ENCODE measurements at places on chromosomes 7 and 10. TPM values are rescaled to one million over a fixed set of nuclear protein-coding genes. Genes with fewer than 3 reads are reported as not detected.

Gene CCL24
- total RNA-seq = not detected

Gene UTF1
- not detected for total RNA-seq

Gene MRPS17
- 38.2 TPM for total RNA-seq

Gene SUN3
- total RNA-seq = 0.24 TPM

Gene TMEM176A
- not detected for total RNA-seq

Gene NFE2L3
- total RNA-seq = 44.2 TPM

Gene NPSR1
- not detected for total RNA-seq

Gene HPS6
- total RNA-seq = 16.9 TPM

Gene NT5C2
- total RNA-seq = 47.1 TPM

Gene PLOD3
- total RNA-seq = 93.2 TPM

Gene ZNF804B
- total RNA-seq = not detected

Gene WIPF3
- 0.25 TPM for total RNA-seq

Gene IGFBP3
- total RNA-seq = 386 TPM

Gene ADD3
- 77.7 TPM for total RNA-seq

Gene FBH1
- total RNA-seq = 68.0 TPM

Gene CHST15
- total RNA-seq = 23.8 TPM

Gene PPP1R3C
- 1.5 TPM for total RNA-seq

Gene VWA2
- 0.48 TPM for total RNA-seq

Gene SPDYE1
- not detected for total RNA-seq

Gene SH2B2
- total RNA-seq = 12.1 TPM

Gene INSYN2A
- not detected for total RNA-seq

Gene KLLN
- 0.57 TPM for total RNA-seq

Gene AOC1
- total RNA-seq = 13.1 TPM

Gene MSS51
- 3.3 TPM for total RNA-seq

Data from PC-9 (cell line).